ENCODE measurements at places on chromosomes 6 and 20. TPM values are rescaled to one million over a fixed set of nuclear protein-coding genes. Genes with fewer than 3 reads are reported as not detected.

The STMN3 gene
- 0.69 TPM for total RNA-seq

The ALDH8A1 gene
- total RNA-seq = 1.0 TPM

The ADGRB3 gene
- total RNA-seq = not detected

The MYO6 gene
- total RNA-seq = 58.1 TPM

The TINAG gene
- not detected for total RNA-seq

The REM1 gene
- not detected for total RNA-seq

The PTPRT gene
- not detected for total RNA-seq

The CDH26 gene
- 0.31 TPM for total RNA-seq
